SHP77 treated with DMSO at 0.1 percent for 48 hours (cell line): ENCODE measurements at places on chromosomes 7 and 10.

DNA sequence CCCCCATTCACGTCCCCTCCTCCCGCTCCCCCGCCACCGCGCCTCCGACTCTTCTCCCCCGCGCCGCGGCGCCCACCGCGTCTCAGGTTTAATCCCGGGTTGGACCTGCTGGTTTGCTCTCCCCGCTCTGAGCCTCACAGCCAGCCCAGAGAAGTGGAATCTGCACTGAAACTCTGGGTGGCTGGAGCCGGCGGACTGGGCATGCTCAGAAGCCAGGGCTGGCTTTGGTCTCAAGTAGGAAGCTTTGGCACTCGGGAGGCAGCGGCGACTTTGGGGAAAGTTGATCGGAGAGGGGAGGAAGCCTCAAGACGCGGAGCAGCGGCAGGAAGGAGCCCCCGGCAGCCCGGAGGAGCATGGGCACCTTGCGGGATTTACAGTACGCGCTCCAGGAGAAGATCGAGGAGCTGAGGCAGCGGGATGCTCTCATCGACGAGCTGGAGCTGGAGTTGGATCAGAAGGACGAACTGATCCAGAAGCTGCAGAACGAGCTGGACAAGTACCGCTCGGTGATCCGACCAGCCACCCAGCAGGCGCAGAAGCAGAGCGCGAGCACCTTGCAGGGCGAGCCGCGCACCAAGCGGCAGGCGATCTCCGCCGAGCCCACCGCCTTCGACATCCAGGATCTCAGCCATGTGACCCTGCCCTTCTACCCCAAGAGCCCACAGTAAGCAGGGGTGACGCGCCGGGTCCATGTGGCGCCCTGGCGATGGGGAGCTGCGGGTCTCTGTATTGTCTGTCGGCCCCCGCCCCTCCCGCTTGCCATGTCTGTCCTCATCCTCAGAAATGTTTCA lies at the start of gene PRKG1:
Gene PRKG1 (plus strand): TSS at position 250 of the 791 bp plus-strand sequence.
- DNase-seq, result no peak

GRCh38 chr10:93435621-93436397 lies 46.3 kb downstream of the MYOF start:
- no peak for DNase-seq

GRCh38 chr7:519484-520390 lies at the start of gene PDGFA:
PDGFA (minus strand) TSS chr7:519846; CDS start chr7:519001, 845 bp downstream.
- DNase-seq, result no peak

DNA sequence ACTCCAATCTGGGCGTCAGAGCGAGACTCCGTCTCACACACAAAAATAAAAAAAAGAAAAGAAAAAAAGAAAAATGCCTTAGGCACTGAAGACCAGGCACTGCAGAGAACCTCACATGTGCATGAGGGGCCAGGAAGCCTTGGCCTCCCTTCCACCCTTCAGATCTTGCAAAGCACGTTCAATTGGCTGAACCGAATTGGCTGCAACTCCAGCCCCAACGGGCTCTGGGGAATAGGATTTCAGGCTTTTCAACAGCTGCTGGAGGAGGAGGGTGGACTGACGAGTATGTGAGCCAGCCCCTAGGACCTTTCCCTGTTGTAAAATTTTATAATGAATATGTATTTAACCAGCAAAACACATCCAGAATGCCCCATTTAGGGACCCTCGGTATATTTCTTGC lies 16.7 kb downstream of the TMEM120A start:
- DNase-seq, result no peak

DNA sequence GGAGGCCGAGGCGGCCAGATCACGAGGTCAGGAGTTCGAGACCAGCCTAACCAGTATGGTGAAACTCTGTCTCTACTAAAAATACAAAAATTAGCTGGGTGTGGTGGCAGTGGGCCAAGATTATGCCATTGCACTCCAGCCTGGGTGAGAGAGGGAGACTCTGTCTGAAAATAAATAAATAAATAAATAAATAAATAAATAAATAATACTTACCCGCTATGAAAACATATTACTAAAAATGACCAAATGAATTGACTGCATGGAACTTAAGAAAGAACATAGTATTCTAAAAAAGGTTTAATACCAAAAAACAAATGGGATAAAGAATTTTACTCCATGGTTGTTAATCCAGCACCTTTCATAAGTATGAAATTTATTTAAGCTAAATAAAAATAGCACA lies 305.0 kb downstream of the GATA3 start:
- DNase-seq, result no peak

DNA sequence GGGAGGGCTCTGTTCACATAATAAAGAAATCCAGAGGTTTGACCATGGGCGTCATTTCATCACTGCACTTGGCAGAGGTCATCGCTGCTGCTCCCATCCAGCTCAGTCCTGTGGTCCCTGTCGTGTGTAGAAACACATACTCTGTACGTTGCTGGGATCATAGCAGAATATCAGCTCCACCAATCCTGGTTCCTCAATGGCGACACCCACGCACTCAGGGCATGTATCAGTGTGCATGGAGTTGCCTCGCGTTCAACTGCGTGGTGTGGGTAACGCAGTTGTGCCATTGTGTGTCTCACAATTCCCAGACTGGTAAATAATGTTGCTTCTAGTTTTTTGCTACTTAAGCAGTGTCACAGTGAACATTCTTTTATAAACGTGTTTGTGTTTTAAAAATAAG lies 111.1 kb downstream of the LHPP start:
- no peak for DNase-seq

GRCh38 chr10:35558276-35558675 lies 46.9 kb upstream of the GJD4 start:
- no peak for DNase-seq

DNA sequence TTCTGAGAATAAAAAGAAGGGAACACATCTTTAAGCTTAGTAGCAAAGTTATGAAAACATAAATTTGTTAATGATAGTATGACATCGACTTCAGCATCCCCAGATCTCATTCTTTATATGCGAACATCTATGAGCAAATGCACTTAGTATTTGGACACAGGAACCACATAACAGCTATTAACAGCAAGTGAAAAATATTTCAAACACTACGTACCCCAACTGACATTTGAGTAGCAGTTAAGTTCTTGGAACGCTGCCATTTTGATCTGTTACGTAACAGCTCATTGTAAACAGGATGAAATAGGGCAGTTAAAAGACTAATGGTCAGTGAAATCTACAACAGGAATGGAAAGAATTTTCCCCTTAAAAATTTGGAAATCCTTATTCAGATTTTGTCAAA lies 428.9 kb downstream of the TNS3 start:
- peak; percentile 64 for DNase-seq

DNA sequence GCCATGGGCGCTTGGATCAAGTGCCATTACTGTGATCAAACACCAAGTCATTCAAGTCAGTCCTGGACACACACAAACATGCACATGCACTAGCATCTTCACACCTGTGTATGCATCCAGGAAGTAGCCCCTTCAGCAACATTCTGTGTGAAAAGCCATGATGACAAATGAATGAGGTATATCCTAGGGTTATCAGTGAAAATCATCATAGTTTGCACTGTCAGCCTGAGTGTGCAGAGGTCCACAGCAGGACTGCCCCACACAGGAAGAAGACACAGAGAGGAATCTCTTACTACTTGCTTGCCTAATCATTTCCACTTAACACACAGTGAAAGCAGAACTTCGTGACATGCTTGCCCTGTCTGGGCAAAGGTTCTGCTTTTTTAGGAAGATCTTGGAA lies 184.0 kb upstream of the ADO start:
- no peak for DNase-seq

- DNase-seq, result no peak
Measured at GRCh38 chr7:29457141-29457561, 106.5 kb upstream of the PRR15 start.

- no peak for DNase-seq
Measured at GRCh38 chr10:107436568-107436967, 272.1 kb upstream of the SORCS1 start.

- DNase-seq, result no peak
Measured at GRCh38 chr7:81506609-81507008, 263.2 kb downstream of the HGF start.

DNA sequence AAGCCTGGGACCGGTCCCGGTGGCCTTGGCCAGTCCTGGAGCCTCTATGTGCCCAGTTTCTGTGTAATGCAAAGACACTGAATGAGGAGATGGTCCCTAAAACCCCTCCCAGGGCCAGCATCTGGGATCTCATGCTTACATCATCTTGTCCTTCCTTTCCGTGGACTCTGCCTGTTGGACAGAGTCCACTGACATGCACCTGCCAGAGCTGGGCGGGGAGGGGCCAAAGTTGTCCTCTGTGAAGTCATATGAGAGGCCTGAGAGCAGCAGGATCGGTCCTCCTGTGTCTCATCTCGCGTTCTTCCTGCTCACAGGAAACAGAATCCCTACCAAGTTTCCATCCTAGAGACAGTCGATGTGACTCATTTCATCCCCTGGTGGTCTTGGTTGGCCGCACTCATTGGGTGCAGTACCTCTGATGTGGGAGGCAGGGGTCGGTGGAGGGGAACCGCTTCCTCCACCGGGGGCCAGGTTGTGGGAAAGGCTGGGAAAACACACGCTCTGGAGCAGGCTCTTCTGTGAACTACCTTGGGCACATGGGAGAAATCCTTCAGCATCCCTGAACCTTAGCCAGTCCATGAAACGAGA lies 389.6 kb upstream of the PODXL start:
- no peak for DNase-seq

DNA sequence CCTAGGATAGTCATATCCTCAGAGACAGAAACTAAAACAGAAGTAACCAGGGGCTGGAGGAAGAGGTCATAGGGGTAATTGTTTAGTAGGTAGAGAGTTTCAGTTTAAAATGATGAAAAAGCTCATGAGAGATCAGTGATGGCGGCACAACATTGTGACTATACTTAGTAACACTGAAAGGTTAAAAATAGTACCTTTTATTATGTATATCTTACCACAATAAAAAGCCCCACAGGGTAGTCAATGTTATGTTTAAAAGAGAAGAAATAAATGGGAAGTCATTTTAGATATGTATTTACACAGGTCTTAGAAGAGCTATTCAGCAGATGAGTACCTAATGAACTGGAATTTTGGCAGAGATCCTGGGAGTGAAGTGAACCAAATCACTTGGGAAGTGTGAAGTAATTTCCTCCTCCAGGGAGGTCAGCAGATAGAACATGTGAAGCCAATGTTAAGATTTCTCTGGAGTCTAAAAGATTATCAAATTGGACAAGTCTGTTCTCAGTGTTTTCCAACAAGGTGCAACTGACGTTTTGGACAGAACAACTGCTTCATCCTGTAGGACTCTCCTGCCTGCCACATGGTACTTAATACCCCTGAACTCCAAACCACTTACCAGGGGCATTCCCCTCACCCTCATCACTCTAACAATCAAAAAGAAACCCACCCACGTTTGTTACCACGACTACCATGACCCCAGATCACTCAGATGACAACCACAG lies 6.4 kb downstream of the CDCA7L start:
- DNase-seq, result peak; percentile 17

GRCh38 chr7:151449990-151450389 lies 10.0 kb upstream of the CRYGN start:
- no peak for DNase-seq

DNA sequence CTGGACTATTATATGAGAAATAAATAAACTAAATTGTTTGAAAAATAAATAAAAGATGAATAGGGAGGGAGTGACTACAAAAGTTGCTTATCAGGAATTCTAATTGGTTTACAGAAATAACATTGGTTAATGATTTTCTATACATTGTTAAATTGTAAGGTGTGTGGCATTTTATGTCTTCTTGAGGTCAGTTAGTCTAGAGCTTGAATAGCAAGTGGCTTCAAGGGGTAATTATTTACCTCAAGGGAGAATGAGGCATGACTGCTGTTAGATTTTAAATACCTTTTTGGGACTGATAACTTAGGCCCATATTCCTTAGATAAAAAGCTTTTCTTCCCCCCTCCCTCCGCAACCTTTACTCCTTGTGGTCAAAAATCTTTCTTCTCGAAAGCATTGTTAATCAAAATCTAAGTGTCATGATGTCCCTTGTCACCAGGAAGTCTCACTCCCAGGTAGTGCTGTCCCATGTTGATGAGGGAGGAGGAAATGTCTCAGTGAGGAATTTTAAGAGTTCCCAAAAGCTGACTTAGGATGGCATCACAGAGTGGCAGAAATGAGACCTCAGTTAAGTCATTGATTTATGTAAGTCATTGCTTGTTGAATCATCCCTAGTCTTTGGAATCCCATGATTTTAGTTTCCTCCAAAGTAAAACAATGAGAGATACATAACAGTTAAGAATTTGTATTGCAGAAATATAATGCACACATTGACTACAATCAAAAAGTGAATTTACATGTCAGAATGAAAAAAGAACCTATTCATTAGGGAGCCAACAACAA lies 71.5 kb downstream of the MAPK8 start:
- no peak for DNase-seq

DNA sequence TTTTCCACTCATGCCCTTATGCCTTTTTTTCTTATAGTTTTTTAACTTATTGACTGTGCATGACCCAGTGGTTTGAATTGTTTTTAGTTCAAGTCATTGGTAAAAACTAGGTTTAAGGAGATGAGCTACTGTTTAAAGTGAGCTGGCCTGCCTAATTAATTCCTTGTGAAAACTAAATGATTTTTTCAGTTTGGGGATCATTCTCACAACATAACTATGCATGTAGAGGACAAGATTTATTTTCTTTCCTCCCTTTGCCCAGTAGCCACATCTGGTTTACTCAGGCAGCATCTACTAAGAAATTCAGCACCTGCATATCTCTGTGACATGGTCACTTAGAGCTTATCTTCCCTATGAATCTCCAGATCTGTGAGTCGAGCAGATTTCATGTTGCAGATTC lies 1.7 kb downstream of the ADO start:
- DNase-seq, result no peak

GRCh38 chr7:159136442-159136841 lies 8.2 kb downstream of the VIPR2 start:
- no peak for DNase-seq

- DNase-seq, result no peak
Measured at GRCh38 chr10:16679511-16679910, 137.7 kb downstream of the RSU1 start.

GRCh38 chr7:140621401-140622021 lies 19.1 kb downstream of the DENND2A start:
- DNase-seq, result no peak

- DNase-seq, result no peak
Measured at GRCh38 chr7:7263297-7264230, 81.2 kb downstream of the C1GALT1 start.

- no peak for DNase-seq
Measured at GRCh38 chr7:137957887-137958286, 44.0 kb downstream of the CREB3L2 start.

GRCh38 chr7:46393142-46393541 lies 472.1 kb upstream of the IGFBP3 start:
- DNase-seq, result no peak

DNA sequence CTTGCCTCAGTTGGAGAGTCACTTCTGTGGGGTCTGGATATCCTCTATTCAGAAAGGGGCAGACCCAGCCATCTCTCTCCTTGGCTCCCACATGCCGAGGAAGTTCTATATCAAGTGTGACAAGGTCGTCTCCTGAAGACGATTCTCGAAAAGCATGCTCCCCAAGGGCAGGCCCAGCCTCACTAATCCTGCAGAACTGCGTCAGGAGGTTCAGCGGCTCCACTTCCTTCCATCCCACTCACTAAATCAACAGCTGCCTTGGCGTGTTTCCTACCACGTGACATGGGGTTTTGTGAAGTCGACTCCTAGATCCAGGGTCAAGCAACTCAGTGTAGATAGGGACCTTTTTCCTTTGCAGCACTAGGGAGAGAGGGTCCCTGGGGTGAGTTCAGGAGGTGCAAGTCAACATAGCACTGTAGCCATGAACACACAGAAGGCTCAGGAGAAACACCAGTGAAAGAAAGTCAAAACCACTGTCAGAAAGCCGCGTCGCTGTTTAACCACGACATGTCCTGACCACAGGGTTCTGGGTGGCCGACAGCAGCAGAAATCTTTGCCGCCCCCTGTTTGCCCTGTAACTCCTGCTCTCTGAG lies 156.4 kb downstream of the PRPF18 start:
- DNase-seq, result no peak
